Lung (tissue), 17 donors: ENCODE measurements at places on chromosomes 4 and X.

GRCh38 chrX:53190363-53190960 is 34.5 kb downstream of the KDM5C start:
- H3K27me3 ChIP-seq, result no peaks in the 10 kb centered on the region
- no peaks in the 10 kb centered on the region for H3K4me1 ChIP-seq
- no peak overlapping the region for H3K4me3 ChIP-seq
- peaks cover 41% of the 10 kb centered on the region for H3K36me3 ChIP-seq
- no peak overlapping the region for H3K27ac ChIP-seq

- H3K36me3 ChIP-seq, result no peaks in the 10 kb centered on the region
- no peak overlapping the region for H3K27ac ChIP-seq
- H3K4me1 ChIP-seq, result no peaks in the 10 kb centered on the region
- peaks cover 42% of the 10 kb centered on the region for H3K27me3 ChIP-seq
- no peak for DNase-seq
Observed at GRCh38 chrX:131675596-131676194, 131.8 kb downstream of the OR13H1 start.

- no peaks in the 10 kb centered on the region for H3K4me1 ChIP-seq
- peak; percentile 55 for DNase-seq
- no peak overlapping the region for H3K4me3 ChIP-seq
- H3K27ac ChIP-seq, result no peak overlapping the region
Observed at GRCh38 chrX:147894366-147894963, 17.3 kb upstream of the FMR1 start.

DNA sequence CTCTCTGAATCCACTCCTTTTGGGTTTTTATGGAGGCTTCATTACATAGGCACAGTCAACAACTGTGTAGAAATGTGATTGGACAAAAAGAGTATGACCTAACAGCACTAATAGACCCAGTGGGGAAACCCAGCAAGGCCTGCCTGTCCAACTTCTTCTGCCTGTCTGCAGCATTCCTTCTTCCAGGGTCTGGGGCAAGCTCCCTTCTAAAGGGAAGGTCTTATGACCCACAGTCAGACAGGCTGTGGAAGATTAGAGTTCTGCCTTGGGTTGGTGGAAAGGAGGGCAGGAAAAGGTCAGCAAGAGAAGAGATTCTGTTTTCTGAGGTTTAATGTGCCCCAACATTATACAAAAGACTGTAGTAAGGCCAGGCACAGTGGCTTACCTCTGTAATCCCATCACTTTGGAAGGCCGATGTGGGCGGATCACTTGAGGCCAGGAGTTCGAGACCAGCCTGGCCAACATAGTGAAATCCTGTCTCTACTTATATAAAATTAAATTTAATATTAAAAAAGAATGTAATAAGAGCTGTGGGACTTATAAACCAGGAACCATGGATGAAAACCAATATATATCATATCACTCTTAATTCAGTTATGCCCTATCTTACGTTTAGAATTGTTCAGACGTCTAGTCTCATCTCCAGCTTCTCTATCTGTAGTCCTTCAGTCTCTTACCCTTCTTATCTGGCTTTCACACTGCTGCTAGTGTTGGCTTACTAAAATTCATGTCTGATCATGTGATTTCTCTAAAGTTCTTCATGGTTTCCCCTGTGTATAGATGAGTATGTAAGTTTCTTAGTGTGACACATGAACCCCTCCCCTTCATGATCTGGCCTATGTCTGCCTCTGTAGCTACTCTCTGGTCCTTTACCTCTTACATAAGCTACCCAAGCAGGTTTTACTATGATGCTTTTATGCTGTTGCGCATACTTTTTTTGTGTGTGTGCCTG is 6.2 kb downstream of the CLCN3 start:
- DNase-seq, result no peak
- no peaks in the 10 kb centered on the region for H3K27me3 ChIP-seq
- H3K4me1 ChIP-seq, result peaks cover 15% of the 10 kb centered on the region
- H3K4me3 ChIP-seq, result no peak overlapping the region
- H3K27ac ChIP-seq, result no peak overlapping the region
- no peaks in the 10 kb centered on the region for H3K36me3 ChIP-seq

- no peak overlapping the region for H3K4me3 ChIP-seq
- no peak overlapping the region for H3K27ac ChIP-seq
- H3K36me3 ChIP-seq, result no peaks in the 10 kb centered on the region
- DNase-seq, result no peak
- H3K27me3 ChIP-seq, result no peaks in the 10 kb centered on the region
- H3K4me1 ChIP-seq, result no peaks in the 10 kb centered on the region
Observed at GRCh38 chr4:48103483-48104139, 30.4 kb downstream of the TXK start.
